Stimulated activated CD8-positive, alpha-beta memory T cell treated with anti-CD3 and anti-CD28 coated beads, Interleukin-4, amount 100 ng/mL, for 1 hour (primary cell): ENCODE measurements at places on chromosomes 3 and 15.

DNA sequence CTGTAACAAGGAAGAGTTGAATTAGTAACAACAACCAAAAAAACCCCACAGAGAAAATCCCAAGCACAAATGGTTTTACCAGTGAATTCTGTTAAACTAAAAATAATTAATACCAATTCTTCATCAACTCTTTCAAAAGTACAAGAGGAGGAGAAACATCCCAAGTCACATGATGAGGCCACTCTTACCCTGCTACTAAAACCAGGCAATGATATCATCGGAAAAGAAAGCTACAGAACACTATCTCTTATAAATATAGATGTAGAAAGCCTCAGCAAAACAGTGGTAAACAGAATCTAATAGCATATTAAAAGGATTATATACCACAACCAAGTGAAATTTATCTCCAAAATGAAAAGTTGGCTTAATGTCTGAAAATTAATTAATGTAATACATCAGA is 168.1 kb upstream of the SLCO3A1 start:
- no peak for DNase-seq

DNA sequence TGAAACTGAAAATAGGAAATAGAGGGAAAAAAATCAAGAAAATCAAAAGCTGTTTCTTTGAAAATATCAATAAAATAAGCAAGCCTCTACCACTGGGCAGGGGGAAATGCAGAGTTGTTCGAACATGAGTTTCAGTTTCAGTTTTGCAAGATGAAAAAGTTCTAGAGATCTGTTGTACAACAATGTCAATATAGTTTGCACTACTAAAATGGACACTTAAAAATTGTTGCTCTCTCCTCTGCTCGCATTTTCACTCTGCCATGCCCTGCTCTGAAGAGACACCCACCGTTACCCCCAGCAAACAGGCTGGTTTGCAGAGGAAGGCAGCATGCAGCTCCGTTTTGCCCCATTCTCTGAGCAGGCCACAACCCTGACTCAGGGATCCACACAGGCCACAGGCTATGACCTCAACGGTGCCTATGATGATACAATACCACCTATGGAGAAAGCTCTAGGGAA is 64.5 kb downstream of the ZNF148 start:
- DNase-seq: peak; percentile 2

DNA sequence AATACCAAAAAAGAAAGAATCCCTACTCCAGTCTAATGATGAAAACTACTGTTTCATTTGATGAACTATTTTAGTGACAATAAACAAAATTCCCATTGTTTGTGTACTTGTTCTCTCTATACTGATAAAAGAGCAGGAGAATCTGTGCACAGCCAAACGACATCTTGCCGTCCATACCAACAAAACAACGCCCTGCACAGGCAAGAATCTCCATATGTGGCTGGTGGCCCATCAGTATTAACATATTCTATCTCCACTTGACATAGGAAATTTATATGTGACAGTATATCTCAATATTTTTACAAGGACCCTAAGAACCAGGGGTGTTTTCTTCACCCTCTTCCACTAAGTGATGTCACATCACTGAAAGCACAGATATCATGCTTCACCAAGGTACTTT is 279.5 kb downstream of the ULK4 start:
- no peak for DNase-seq

- no peak for DNase-seq
These were observed 159.5 kb upstream of the CNTN6 start for GRCh38 chr3:933326-933725.

- no peak for DNase-seq
These were observed 10.6 kb upstream of the MINDY2 start for GRCh38 chr15:58760385-58761009.

GRCh38 chr3:64355401-64355807 is 130.1 kb upstream of the PRICKLE2 start:
- DNase-seq: no peak

GRCh38 chr3:169781209-169781855 is 8.1 kb downstream of the MYNN start:
- DNase-seq: no peak

GRCh38 chr3:134795746-134796280 is 753 bp downstream of the EPHB1 start:
- DNase-seq: no peak

DNA sequence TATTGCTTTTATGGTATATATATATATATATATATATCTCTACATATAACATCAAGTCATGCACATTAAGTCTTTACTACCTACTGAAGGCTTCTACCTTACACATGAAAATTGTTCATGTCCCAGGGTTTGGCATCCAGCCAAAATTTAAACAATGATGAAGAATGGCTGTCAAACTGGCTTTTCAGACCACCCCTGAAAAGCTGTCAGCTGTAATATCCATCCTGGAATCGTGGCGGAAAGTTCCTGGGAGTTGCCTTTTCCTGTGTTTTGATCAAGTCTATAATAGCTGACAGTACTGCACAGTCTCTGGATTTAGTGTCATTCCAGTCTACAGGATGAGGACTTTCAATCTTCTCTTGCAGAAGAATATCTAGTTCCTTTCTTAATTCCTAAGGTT is 48.3 kb downstream of the DHX36 start:
- DNase-seq: no peak

GRCh38 chr3:133124511-133124910 is 86.3 kb downstream of the TMEM108 start:
- no peak for DNase-seq

GRCh38 chr3:106616556-106616955 is 747.7 kb upstream of the CBLB start:
- DNase-seq: no peak

DNA sequence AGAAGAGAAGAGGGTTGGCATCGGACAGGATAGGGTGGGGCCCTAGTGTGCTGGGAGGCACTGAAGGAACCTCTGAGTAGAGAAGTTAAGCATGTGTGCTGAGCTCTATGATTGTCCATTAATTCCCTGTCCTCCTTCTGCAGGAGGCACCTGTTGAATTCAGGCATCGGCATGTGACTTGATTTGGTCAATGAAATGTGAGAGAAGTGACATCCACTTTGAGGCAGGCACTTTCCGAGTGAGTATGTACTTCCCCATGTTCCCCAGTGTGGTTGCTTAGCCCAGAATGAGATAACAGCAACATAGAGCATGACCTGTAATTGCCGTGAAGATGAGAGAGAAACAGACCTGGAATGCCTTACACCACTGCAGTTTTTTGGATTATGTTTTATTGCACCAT is 224.8 kb downstream of the RPLP1 start:
- no peak for DNase-seq

- DNase-seq: no peak
These were observed 75.7 kb downstream of the FAM43A start for GRCh38 chr3:194761384-194761783.

GRCh38 chr3:160133757-160134156 is 91.5 kb upstream of the C3orf80 start:
- no peak for DNase-seq

DNA sequence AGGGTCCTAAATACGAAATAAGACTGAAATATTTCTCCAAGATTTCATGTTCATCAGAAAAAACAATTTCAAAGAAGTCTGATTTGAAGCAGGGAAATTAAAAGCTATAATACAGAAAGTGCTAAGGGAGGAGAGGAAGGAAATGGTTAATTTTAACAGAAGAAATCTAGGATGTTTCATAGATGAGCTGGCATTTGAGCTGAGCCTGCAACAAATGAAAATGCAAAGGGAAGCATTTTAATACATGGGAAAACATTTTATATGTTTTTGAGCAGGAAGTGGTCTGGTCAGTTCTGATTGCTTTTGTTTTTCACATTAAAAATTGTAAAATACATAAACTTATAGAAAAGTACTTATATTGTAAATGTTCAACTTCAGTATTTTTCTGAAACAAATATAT is 17.2 kb upstream of the RAP2B start:
- no peak for DNase-seq

- DNase-seq: no peak
These were observed 488.6 kb downstream of the MAGI1 start for GRCh38 chr3:65550137-65550536.

DNA sequence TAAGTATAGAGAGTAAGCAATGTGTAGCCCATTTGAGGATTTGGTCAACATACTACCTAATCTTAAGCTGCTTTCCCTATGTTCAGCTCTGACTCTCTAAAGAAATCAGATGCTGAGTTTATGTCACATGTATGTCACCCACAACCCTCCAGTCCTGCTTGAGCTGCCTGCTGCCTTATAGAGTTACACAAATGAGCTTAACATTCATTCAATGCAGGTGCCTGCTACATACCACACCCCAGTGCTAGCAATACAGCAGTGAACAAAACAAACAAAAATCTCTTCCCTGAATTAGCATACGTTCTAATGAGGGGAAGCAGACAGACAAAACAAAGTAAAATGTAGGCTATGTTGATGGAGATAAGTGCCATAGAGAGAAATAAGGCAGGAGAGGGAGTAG is 93.0 kb downstream of the HHLA2 start:
- DNase-seq: no peak

DNA sequence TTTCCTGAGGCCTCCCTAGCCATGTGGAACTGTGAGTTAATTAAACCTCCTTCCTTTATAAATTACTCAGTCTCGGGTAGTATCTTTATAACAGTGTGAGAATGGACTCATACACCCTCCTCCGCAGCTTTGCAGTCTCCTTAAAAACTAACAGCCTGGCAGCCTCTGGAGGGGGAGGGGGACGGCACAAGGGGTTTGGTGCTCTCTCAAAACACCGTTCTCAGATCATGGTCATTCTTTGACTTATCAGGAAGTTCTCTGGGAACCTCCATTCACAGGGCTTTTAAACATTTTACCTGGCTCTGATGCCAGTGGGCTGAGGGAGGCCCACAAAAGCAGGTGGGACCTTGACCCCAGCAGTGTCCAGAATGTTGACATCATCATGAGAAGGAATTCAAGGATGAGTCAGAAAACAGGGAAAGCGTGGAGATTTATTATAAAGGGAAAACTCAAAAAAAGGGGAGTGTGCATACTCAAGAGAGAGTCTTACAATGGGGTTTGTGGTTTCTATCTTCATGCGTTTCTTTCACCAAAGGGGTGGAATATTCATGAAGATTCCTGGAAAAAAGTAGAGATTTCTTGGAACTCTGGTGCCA is 43.9 kb downstream of the ONECUT1 start:
- DNase-seq: no peak

- DNase-seq: no peak
These were observed 5.0 kb downstream of the TWF2 start for GRCh38 chr3:52233968-52234367.

DNA sequence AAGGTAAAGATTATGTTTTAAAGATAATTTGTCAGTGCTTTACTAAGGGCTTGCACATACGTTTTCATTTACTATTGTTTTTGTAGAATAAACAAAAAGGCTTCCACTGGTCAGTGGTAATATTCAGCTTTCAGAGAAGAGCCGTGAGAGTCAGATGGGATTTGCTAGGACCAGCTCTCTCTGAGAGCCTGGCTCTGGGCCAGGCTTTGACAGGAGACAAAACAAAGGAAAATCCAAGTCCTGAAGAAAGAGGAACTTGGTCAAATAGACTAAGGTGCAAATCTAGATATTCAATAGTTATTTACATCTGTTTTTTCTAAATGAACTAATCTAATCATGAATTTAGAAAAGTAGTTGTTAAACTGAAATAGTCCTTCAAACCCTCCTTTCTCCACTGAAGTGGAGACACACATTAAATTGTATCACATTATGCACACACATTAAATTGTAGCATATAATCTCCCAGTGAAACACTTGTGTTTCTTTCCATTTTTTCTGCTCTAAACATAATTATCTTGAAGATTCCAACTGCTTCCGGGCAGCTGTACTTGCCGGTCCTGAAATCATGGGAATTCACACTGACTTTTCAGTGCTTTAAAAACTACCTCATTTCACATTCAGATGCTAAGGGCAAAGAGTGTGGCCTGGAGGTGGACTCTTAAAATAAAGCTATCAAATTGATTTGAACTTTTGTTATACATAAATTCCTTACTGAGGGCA is 55.1 kb upstream of the FILIP1L start:
- DNase-seq: no peak

DNA sequence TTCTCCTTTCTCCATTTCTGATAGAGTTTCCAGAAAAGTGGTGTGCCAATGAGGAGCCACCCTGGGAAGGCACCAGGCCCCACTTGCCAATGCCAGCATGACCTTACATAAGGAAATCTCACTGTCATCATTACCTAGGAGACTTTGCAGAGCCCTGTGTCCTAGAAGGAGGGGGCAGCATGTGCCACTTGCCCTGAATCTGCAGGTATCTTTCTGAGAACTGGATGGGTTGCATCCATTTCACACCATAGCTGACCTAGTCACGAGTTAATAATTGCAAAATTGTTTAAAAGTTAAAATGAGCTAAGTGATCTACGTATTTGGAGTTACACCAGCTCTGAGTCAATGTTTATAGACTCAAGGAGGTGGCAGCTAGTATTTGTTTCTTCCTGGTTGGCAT is 14.3 kb downstream of the CA12 start:
- no peak for DNase-seq

- DNase-seq: peak; percentile 39
These were observed at the start of gene CMTM8 for GRCh38 chr3:32238453-32239306. CMTM8 (plus strand) TSS chr3:32238680; CDS start chr3:32238973, 293 bp downstream.

- no peak for DNase-seq
These were observed 9.3 kb downstream of the BCHE start for GRCh38 chr3:165827883-165828282.

GRCh38 chr15:73952913-73953750 is 26.9 kb downstream of the LOXL1 start:
- no peak for DNase-seq

DNA sequence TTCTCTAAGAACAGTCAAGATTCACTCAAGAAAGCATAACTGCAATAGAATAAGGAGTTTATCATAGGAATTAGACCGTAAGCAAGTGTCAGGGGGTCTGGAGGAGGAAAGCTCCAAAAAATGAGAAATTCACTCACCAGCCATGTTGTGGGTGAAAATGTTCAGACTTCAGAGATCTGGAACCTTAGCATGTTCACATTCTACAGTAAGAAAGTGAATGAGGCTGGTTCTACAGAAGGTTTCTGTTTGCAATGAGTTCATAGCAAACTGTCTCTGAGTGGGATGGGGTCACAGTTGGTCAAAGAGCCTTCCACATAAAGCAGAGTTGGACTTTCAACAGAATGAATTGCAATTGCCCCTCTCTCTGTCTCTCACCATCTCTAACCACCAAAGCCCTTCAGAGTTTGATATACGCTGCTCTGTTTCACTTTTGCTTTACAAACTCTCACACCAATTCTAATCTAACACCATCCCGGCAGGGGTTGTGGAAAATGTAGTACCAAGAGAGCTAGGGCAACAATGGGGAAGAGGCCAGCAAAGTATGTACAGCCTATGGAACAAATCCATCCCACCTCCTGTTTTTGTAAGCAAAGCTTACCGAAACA is 581.8 kb upstream of the UBE2E2 start:
- no peak for DNase-seq
